Hematopoietic multipotent progenitor cell treated with erythropoietin and hydrocortisone succinate and interleukin-3 and kit ligand, for 8 days (in vitro differentiated cells): ENCODE measurements at places on chromosomes 5 and 9.

- DNase-seq: peak; percentile 29
These were observed 1.6 kb upstream of the DNLZ start for GRCh38 chr9:136364942-136365774.

DNA sequence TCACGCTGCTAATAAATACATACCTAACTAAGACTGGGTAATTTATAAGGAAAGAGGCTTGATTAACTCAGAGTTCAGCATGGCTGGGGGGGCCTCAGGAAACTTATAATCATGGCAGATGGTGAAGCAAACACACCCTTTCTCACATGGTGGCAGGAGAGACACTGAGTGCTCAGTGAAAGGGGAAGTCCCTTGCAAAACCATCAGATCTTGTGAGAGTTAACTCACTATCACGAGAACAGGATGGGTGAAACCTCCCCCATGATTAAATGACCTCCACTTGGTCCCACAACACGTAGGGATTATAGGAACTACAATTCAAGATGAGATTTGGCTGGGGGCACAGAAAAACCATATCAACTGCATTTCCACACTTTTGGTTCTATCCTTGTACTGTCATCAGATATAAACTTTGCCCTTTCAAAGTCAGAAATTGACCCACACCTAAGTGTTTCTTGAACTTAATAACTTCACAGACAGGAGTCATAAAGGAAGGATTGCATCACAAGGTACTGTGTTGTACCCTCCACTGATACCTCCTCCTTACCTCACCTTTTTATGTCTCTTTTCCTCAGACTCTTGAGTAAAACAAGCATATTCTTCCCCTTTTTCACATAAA is 319.1 kb upstream of the PIK3R1 start:
- no peak for DNase-seq

DNA sequence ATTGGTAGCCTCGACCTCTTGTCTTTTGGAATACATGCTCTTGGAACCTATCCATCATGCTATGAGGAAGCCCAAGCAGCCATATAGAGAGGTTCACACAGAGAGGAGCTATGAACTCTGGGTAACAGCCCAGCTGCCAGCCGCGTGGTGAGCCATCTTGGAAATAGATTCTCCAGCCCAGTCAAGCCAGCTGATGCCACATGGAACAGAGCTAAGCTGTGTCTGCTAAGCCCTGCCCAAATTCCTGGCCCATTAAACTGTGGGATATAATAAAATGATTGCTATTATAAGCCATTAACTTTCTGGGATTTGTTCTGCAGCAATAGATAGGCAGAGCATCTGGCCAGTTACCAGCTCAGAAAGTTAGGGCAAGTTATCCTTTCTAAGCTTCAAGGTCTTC is 4.9 kb upstream of the PRUNE2 start:
- no peak for DNase-seq

DNA sequence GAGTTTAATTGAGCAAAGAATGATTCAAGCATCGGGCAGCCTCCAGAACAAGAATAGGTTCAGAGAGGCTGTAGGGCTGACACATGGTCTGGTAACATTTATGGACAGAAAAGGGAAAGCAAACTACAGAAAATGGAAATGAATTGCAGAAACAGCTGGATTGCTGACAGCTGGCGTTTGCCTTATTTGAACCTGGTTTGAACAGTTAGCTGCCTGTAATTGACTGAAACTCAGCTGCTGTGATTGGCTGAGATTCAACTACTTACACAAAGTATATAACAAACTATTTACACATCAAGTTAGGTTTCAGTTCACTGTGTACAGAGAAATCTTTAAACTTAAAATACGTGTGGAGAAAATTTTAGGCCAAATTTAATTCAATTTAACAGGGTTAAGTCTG is 441.7 kb downstream of the PRELID2 start:
- DNase-seq: no peak

DNA sequence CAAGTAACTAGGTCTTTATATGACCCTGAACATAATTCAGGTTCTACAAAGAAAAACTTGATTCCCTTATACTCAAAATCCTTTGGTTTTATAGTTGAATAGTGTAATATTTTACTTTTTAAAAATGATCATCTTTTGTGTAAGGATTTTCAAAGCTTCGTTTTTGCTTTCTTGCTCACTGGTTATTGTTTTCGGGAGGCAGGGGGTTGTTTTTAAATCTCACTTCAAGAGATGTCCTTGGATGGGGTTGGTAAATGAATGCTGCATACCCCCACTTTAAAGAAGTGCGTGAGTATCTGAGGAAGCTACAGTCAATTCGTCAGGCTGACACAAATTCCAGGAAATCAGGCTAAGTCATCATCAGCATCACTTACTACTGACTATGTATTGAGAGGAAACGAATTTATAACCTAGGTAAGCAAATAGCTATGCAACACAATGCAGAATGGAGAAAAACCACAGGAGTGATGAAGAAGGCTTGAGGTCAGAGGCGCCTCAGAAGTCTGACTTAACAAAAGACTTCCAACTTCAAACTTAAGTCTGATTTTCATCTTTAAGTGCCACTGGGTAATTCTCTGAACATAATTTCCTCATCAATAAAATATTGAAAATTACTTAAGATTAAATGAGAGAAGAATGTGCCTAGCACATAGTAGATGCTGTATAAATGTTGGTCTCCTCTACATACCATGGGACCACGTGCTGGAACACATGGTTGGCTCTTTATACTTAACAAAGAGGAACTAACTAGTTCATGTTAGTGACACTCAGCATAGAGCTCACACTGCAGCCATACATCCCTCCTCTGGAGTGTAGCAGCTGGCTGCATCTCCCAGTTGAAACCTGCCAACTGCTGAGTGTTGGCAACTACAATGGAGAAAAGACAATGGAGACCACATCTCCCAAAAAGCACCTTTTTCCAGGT is 106.0 kb upstream of the KIF2A start:
- DNase-seq: no peak

GRCh38 chr9:125137200-125137599 is 6.1 kb downstream of the SCAI start:
- DNase-seq: no peak

DNA sequence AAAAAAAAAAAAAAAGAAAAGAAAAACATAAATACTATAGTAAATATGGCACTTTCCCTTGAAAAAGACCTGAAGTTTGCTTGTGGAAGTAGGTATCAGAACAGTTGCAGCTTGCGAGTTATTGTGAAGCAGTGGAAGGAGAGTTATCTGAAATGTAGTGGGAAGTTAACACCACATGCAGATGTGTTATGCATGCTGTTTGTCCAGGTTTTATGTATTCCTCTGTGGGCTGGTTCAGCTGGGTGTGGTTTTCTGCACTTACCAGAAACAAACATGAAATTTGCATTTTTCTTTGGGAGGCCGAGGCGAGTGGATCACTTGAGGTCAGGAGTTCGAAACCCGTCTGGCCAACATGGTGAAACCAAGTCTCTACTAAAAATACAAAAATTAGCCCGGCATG is 42.1 kb upstream of the CTNNA1 start:
- DNase-seq: peak; percentile 25

GRCh38 chr5:35826554-35826953 is 30.1 kb upstream of the IL7R start:
- DNase-seq: no peak

GRCh38 chr9:4238522-4238921 is 61.3 kb downstream of the GLIS3 start:
- no peak for DNase-seq

DNA sequence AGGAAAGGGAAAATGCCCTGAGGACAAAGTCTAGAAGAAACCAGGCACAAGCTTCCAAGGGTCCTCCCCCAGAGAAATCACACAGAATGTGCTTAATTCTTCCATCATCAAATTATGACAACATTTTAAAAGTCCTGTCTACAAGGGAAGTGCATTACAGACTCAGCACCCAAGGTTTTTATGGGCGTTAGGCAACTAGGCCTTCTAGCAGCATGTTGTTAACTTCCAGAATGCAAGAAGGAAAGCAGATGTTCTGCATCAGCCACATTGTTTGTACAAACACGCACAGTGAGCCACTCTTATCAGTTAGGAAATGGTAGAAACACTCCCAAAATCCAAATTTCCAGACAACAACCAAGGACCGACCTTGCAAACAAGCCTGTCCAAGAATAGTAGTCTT is 26.5 kb downstream of the SMC5 start:
- DNase-seq: no peak

GRCh38 chr9:27203783-27204182 is 93.2 kb downstream of the EQTN start:
- DNase-seq: no peak

DNA sequence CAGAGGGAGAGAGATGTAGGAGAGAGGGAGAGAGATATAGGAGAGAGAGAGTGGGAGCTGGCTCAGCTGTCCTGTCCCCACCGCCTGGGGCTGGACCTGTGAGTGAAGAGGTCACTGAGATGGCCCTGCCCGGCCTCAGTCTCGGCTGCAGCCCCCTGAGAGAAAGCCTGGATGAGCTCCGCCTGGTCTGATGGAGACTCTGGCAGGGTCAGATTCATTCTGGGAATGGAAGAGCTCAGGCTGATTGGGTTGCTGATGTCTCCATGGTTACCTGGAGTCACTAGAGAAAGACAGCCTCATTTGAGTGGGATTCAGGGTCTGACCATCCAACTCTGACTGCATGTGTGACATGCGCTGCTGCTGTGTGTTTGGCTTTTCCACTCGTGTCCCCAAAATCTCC is 27.1 kb upstream of the SEMA4D start:
- no peak for DNase-seq

GRCh38 chr5:12392246-12392645 is 488.0 kb upstream of the CTNND2 start:
- no peak for DNase-seq

GRCh38 chr9:105369911-105370310 is 77.9 kb upstream of the FSD1L start:
- no peak for DNase-seq

- no peak for DNase-seq
These were observed 591.5 kb upstream of the KLF4 start for GRCh38 chr9:108081112-108081511.

DNA sequence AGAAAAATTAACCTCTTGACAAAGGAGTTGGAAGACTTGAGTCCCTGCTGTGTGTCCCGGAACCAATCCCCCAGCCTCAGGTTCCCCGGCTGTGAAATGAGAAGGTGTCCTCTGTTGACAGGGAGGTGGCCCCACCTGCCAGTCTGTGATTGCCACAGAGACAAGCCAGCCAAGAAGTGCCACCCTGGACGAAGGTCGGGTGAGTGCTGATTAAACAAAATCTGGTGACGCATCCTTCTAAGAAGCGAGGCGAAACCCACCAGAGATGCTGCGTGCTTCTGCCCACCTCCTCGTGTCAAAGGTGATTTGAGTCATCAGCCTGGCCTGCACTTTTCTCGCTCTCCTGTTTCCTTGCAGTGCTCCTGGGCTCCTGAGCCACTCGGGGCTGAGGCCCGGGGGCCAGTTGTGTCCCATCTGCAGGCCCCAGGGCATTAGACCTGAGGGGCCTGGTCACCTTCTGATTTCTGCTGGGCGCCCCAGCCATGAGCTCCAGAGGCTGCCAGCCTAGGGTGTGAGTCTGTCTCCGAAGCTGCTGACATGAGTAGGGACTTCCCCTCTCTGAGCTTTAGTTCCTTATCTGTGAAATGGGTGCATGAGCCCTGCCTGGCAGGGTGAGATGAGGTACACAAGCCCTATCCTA is 28.7 kb downstream of the NEK6 start:
- peak; percentile 66 for DNase-seq

DNA sequence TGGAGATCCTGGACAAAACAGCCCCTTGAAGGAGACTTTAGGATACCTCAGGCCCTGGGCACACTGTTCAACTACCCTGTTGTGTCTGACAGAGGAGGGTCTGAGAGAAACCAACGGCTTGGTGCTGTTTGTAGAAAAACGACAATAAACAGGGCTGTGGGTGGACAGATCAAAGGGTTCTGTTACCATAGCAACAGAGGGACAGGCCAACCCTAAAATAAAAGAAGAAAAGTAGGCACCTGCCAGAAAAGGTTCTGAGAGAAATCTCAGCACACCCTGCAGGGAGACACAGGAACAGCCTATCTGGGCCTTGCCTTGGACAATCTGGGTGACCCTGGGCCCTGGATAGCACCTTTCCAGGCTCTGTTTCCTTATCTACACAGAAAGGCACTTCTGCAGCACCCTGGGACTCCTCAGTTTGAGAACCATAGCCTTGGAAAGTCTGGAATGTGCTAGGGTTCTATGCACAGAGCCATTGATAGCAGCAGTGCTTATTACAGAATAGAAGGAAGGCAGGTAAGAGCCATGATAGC is 104.8 kb upstream of the TBC1D2 start:
- DNase-seq: no peak

GRCh38 chr9:131676431-131676972 is 63.4 kb downstream of the RAPGEF1 start:
- no peak for DNase-seq

- DNase-seq: peak; percentile 58
These were observed 83.2 kb downstream of the DTWD2 start for GRCh38 chr5:118905196-118905595.

- DNase-seq: no peak
These were observed 62.7 kb upstream of the PPP2CA start for GRCh38 chr5:134288610-134289009.

DNA sequence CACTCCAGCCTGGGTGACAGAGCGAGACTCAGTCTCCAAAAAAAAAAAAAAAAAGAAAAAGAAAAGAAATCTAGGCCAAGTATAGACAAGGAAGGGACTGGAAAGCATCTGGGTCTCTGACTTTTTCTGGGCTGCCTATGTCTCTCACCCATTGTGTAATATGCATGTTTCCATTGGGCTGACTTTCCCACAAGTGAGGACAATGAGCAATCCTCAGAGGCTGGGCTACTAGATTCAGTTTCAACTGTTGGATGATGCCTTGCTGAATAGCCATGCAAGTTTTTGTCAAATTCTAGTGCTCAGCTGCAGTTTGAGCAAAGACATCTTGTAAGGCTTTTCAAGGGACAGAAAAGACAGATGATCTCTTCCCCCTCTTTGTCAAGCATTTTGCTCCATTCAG is 82.1 kb downstream of the PHAX start:
- no peak for DNase-seq

- no peak for DNase-seq
These were observed 66.2 kb upstream of the NEURL1B start for GRCh38 chr5:172574871-172575223.

GRCh38 chr5:65482736-65483545 is 1.2 kb upstream of the ADAMTS6 start:
- DNase-seq: peak; percentile 49

DNA sequence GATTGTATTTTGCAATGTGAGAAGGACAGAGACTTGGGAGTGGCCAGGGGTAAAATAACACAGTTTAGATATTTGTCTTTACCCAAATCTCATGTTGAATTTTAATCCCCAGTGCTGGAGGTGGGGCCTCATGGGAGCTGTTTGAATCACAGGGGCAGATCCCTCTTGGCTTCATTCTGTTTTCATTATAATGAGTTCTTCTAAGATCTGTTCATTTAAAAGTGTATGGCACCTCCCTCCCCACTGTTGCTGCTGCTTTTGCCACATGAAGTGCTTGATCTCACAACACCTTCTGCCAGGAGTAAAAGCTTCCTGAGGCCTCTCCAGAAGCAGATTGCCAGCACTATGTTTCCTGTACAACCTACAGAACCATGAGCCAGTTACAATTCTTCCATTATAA is 28.1 kb downstream of the COX7C start:
- DNase-seq: no peak

DNA sequence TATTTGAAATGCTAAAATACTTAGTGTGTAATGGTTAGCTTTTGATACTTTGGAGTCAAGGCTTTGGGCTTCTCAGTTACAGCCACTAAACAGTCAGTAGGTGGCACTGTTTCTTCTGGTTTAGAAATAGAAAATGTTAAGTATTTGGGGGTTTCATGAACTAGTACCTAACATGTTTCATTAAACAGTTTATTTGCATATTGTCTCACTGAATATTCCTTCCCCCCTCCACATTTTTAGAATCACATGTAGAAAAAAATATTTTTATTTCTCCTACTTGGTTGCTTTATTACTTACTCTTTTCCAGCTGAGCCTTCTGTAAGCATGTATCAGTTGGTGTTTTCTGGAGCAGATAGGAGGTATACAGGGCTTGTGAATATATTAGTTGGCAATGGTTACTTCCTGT is 48.0 kb downstream of the IPO11 start:
- peak; percentile 68 for DNase-seq
